ENCODE measurements at places on chromosomes 11 and 22.
A peak's percentile ranks its signal among the peaks of the same experiment; 100 is the strongest.

GRCh38 chr22:39936523-39937145 is 23.6 kb upstream of the TMA7B start:
- DNase-seq: no peak

- no peak for DNase-seq
Observed at GRCh38 chr11:1121813-1122663, 35.7 kb upstream of the MUC5AC start.

- no peak for DNase-seq
Observed at GRCh38 chr11:36451045-36451444, 59.0 kb downstream of the TRAF6 start.

- DNase-seq: peak; percentile 44
Observed at GRCh38 chr22:21593406-21594232, 26.1 kb downstream of the UBE2L3 start.

- no peak for DNase-seq
Observed at GRCh38 chr11:36409152-36409816, 100.8 kb downstream of the TRAF6 start.

GRCh38 chr11:6608726-6609501 is 3.1 kb downstream of the TAF10 start:
- DNase-seq: no peak

- DNase-seq: peak; percentile 72
Observed at GRCh38 chr11:118434553-118435289, 1.6 kb upstream of the KMT2A start.

DNA sequence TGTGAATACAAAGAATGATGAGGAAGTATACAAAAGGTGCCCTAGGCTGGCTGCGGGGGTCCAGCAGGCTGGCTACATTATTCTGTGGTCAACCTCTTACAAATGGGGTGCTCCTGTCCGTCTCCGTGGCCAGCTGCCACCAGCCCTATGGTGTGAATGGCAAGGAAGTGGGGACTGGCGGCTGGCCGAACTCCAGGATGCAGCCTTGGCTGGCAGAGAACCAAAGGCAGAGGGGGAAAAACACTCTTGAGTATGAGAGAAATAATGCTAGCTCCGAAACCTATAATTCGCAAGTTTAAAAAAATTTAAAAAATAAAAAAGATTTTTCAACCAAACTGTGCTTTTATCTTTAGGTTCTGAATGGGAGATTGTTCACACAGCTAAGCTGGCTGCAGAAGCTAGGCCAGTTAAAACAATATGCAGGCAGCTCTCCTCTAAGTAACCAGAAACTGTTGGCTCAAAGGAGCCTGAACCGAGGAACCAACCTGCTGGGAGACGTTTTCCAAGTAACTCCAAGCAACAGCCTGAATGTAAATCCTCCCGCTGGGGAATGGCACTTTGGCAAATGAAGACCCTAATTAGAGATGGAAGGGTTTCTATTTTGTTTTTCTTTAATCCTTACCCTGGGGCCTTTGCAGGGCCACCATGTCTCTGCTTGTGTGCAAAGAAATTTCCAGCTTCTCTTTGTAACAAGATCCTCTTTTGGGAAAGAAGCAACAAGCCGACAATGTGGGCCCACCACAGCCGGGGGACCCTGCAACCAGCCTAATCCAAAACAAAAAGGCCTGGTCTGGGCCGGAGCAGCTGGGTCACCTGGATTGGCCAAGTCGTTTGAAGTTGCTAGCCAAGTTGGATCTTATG is 50.2 kb downstream of the C22orf31 start:
- DNase-seq: no peak

DNA sequence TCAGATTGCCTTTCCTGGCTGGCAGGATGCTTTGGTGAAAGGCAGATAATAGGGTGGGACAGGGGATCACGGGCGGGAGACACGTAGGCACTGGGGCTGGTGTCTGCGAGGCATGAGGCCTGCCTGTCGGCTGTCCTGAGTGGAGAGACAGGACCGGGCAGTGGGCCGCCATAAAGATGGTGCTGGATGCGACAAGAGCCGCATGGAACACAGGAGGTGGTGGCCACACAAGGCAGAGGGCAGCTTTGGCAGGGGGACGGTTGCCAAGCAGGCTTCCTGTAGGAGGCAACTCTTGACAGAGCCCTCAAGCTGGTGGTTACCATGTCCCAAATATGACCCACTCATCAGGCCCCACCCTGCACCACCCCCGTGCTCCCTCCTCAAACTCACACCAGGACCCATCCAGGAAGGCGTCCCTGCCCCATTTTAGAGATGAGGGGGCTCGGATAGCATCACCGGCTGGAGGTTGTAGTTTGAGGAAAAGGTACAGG is 4.9 kb upstream of the PPARA start:
- no peak for DNase-seq

DNA sequence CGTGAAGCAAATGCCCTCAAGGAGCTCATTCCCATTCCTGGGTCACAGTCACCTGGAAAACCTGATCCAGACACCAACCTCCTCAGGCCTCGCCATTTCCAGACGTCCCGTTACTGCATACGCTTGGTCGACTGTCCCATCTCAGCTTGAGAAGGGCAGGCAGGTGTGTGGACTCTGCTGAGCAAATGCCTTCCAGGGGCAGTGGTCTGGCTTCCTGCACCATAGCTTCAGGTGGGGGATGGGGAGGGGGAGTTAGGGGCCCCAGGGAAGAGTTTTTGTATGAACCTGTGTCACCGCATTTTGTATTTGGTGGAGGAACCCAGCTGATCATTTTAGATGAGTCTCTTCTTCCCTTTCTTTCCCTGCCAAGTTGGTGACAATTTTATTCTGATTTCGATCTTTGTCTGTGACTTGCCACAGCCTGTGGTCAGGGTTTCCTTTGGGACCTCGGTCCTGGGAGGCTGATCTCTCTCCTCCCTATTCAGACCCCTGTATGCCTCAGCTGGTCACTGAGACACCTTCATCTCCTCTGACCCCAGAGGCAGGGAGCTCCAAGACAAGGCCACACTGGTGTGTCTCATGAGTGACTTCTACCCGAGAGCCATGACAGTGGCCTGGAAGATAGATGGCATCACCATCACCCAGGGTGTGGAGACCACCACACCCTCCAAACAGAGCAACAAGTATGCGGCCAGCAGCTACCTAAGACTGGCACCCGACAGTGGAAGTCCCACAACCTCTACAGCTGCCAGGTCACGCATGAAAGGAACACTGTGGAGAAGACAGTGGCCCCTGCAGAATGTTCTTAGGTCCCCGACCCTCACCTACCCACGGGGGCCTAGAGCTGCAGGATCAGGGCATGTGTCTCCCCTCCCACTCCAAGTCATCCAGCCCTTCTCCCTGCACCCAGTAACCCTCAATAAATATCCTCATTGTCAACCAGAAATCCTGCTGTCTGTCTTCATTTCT is 22.9 kb downstream of the IGLL5 start:
- DNase-seq: no peak

DNA sequence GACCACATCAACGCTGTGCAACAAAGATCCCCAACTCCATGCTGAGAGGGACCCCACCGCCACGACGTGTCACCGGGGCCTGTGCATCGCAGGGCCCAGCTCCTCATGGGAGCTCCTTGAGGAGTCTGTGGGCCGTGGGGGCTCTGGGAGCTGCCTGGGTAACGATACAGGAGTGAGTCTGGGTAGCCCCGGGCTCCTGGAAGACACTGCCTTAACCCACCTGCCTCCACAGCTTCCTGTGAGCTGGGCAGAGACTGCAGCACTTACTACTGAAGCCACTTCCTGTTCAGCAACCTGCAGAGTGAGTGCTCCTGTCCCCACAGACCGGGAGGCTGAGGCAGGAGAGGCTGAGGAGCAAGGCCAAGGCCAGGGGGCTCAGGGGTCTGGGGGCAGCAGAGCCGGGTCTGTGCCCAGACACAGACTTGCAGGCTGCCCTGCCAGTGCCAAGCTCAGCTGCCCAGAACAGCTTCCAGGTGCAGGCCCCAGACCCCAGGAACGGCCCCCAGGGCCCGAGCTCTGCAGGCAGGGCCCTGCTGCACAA is 226.7 kb downstream of the BRD1 start:
- no peak for DNase-seq

DNA sequence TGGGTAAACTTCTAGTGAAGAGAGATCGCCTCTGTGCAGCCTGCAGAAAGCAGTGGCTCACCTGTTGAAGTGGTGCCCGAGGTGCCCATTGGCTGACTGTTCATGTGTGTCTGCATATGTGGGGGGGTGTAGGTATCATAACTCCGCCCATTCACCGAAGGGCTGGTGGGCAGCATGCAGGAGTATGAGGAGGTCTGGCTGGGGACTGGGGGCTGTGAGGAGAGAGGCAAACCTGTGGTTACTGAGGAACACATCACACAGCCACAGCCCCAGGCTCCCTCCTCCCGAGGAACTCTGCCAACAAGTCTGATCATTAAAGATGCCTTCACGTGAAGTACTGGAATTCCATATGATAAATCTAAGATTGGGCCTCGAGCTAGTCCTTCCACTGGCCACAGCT is 20.5 kb downstream of the PAX6 start:
- DNase-seq: no peak

GRCh38 chr11:69359735-69360480 is 66.0 kb downstream of the MYEOV start:
- DNase-seq: no peak

GRCh38 chr22:37244114-37244921 is at the start of gene RAC2:
Gene RAC2 (minus strand): TSS chr22:37244269. CDS start chr22:37244148, 121 bp downstream.
- no peak for DNase-seq
